ENCODE measurements at places on chromosomes 2 and 18.

DNA sequence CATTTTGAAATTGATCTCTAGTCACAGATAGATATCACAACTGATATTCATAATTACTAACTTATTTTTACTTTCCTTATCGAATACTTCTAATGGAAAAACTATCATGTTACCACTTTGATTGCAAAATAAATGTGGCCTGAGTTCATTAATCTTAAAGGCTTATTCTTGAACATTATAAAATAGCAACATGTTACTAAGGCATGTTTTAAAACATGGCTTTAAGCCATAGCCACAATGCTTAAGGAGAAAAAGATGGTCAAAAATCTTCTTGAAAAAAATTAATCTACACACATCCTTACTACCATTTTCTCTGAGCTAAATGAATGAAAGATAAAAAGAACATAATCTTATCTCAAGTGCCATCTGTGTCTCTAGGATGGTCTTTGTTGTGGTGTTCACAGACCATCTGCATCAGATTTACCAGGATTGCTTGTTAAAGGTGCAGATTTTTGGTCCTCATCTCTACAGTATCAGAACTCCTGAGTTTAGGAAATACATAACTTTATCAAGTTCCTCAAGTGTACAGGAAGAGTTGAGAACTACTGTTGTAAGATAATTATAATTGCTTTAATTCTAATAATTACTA is 15.3 kb downstream of the MTX2 start:
- DNase-seq, result no peak

DNA sequence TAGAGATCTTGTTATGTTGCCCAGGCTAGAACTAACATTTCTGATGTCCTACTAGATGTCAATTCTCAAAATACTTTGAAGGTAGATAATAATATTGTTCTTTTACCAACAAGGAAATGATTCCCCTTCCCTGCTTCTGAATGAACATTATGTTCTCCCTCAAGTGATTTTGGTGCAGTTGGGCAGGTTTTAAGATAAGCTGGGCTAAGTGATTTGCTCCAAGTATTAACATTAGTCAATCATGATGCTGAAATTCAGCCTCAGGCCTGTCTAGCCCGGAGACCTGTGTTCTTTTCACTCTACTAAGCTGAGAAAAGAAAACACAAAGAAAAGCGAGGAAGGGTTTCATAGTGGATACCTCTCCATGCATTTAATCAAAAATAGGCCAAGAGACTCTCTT is 38.5 kb upstream of the SPTBN1 start:
- DNase-seq, result no peak

DNA sequence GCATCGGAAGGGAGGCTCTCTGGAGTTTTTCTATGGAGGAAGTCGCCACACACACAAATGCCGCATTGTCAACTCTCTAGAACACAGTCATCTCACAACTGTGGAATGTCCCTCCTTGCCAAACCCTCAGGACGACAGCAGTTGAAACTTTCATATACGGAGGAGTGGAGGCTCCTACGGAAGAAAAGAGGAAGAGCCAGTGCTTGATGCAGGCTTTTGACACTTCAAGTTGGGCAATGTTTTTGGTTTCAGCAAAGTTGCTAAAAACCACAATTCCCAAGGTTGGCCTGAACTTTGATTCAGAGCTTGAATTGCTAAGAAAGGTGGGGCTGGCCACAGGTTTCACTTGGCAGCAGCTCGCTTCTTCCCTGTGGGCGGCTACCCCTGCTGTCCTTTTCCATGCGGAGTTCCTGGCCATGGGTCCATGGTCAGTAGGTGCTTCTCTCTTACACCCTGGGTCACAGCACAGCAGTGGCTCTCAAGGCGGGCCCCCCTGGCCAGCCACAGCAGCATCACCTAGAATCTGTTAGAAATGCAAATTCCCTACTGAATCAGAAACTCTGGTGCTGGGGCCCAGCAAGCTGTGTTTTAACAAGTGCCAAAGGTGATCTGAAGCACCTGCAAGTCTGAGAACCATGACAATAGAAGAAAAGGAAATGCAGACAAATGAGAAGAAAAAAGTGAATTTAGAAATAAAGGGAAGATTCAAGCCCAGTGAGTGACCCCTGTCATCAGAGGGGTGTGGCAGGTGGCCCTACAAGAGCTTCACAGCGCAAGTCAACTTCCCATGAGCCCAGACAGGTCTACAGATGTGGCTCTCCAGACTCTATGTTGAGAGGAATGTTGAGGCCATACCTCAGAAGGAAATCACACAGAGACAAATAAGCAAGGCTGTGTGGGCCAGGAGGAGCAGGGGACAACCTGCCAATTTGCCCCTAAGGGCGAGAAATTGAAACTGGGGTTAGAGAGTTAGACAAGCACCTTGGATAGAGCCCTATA is 856.4 kb downstream of the RNF144A start:
- peak; percentile 34 for DNase-seq

- no peak for DNase-seq
Measured at GRCh38 chr18:70377317-70377799, 88.5 kb downstream of the SOCS6 start.

DNA sequence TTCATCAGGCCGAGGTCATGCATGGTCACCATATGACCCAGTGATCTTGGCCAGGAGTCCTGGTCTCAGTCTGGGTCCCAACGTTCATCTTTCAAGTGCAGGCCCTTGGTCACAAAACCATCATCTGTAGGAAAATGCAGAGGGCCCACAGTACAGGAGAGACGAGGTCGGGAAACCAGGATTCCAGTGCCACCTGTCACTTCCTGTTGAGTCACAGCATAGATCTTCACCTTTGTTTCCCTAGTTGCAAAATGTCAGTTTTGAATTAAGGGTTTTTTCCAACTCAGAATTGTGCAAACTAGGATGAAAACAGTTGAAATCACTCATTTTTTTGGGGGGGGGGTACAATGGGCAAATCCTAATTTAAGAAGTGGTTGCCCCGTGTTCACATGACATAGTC is 162.2 kb downstream of the INSIG2 start:
- no peak for DNase-seq

DNA sequence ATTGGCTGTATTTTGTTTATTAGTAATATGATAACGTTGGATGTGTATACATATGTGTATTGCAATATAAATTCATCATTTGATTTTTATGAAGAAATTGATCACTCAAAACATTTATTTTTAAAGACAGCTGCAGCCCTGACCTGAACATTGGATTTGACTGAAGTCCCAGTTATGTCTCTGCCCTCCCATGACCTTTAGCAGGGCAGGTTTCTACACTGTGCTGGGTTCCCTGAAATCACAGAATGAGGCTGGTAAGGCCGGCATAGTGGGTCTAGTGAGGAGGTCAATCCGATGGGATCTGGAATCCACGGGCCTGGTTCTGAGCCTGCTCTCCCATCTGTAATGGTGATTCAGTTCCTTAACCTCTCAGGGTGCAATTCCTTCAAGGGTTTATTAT is 22.0 kb downstream of the SPP2 start:
- DNase-seq, result no peak

- no peak for DNase-seq
Measured at GRCh38 chr2:179569831-179570233, 291.6 kb downstream of the ZNF385B start.

DNA sequence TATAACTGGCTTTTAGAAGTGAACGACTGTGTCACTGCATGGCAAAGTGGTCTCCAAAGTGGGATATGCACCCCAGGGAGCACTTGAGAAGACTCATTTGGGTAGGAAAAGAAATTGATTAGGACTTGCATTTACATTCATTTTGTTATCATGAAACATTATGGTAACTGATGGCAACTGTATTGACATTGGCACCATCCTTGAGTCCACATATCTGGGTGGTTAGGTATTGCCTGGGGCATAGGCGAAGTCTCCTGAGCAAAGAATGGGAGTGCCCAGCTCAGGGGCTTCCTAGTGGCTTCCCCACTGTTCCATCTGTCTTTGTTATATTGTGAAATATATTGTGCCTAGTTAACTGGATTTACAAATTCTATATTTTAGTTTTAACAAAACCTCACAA is 29.2 kb downstream of the SPATS2L start:
- DNase-seq, result no peak

DNA sequence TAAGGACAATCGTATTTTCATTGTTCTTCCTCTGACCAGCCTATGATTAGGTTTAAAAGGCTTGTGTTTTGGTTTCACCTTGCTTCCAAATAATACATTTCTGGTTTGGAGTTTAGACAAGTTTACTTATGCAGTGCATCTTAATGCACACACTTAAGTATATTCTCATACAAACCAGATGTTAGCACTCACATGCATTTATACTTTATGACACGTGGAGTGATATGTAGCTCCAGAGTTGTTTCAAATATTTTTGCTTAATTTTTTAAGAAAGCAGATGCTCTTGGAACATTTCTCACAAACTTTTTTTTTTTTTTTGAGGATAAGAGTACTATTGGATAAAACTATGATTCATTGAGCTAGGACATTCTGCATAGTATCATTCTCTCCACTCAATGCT is 109.9 kb downstream of the PDE1A start:
- no peak for DNase-seq

All from activated CD8-positive, alpha-beta T cell treated with anti-CD3 and anti-CD28 coated beads, Interleukin-2, amount 10 ng/mL, durations not matched to agents 7 days and 5 days (primary cell).